Posterior cingulate gyrus (tissue), 11 donors: ENCODE measurements at places on chromosomes 7 and 10.

GRCh38 chr10:79314761-79315601, 32.3 kb upstream of the PPIF start:
- DNase-seq, result no peak

GRCh38 chr10:80485076-80485945, 31.2 kb downstream of the TSPAN14 start:
- DNase-seq, result no peak

DNA sequence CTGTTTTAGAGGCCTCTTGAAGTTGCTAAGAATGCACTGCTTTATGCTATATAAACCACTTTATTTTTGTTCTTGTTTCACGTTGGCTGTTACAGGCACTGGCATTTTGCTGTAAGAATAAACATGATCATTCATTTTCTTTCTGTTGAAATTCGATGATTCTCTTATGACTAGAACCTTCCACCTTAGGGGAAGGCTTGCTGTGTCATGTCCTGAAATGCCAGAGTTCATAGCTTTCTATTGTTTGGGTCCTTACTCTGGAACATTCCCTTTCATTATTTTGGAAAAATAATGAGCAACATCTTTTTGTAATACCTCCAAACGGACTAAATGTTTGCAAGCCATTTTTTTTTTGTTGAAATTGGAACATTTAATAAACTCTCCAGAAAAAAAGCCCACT, 495.1 kb upstream of the POT1 start:
- DNase-seq, result no peak

DNA sequence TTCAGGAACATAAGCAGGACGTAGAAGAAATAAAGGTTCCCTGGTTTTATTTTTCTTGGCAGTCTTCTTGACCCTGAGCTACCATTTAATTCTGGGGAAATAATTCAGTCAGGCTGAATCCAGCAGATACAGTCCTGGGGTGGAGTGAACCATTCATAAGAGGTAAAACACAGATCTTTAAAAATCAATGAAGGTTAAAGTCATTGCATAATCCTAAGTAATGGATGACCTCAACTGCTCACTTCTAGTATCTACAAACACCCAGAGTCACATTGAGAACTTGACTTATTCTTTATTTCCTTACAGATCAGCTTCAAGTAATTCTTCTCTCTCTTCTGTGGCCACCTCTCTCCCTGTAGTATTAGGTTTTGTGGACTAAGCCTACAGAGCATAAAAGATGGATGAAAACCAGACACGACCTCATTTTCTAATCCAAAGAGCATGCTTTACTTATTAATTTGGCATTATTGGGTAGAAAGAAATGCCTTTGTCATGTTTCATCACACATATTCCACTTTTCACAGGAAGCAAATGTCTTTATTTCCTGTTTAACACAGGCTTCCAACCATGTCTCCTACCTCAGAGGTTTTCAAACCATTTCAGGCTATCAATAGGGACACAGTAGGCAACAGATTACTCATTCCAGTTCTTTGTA, 182.3 kb upstream of the IMMP2L start:
- DNase-seq, result no peak

- no peak for DNase-seq
These were observed 11.9 kb upstream of the LRRC27 start for GRCh38 chr10:132319853-132320653.

DNA sequence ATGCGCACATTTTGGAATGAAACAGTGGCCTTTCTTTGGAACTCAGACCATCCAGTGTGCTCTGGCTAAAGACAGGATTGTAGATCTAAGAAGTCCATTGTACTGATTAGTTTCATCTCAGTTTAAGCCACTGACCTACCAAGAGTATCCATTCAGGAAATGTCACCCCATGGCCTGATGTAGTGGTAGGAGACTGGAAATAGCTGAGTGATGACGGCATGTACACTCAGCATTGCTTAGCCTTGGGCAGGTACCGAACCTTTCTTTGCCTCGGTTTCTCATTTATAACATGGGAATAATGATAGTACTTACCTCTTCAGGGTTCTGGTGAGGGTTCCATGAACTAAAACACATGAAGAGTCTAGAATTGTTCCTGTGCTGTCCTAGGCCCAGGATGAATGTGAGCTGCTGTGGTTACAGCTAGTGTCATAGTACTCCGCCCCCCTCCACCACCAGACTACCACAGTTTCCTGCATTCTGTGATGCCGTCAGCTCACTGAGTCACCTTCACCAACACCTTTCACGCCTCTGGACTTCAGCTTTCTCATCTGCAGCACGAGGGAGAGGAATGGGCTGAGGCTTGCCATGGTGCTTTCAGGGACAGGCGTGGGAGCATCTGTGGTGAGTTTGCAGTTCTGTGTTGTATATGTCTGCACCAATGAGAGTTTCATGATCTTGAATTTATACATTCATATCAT, 484.0 kb upstream of the GALNT17 start:
- DNase-seq, result no peak

- no peak for DNase-seq
These were observed 112.4 kb downstream of the ST7 start for GRCh38 chr7:117065571-117066150.

GRCh38 chr7:12670743-12671520, 16.5 kb upstream of the ARL4A start:
- no peak for DNase-seq

GRCh38 chr10:86329896-86330680, 36.5 kb downstream of the GRID1 start:
- DNase-seq, result no peak

- no peak for DNase-seq
These were observed 12.9 kb downstream of the UPP1 start for GRCh38 chr7:48101968-48102367.

DNA sequence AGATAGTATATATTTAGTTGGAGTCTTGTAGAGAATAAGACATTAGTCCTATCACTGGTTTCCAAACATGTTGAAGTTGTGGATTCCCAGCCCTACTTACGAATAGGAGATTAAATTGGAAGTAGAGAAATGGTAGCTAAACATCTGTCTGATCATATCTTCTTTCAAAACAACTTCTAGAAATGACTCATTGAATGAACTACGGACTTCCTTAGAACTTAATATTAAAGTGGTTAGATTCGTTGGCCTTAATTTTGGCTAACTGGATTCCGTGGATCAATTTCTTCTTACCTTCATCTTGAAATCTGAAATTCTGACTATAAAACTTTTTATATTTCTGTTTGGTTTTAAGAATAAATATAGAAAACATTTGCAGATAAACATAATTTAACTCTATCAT, 3.4 kb downstream of the PHF14 start:
- DNase-seq, result no peak
